ENCODE measurements at places on chromosomes 6 and 20.

DNA sequence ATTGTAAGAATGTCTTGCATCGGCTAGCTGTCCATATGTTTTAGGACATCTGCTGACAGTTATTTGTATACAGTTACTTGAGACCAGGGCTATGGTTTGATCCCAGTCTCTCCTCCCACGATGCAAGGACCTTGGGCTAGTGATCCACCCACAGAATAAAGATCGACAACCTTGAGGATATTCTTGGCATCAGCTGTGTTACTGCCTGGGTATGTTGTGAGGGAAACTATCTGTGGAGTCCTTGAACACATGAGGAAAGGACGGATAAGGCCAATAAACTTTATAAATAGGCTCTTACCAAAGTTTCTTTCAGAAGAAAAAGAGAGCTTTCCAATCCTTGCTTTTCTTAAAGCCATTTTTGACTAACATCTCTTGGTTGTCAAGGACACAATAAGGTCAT, 70.8 kb upstream of the HEY2 start:
- no peak for DNase-seq

DNA sequence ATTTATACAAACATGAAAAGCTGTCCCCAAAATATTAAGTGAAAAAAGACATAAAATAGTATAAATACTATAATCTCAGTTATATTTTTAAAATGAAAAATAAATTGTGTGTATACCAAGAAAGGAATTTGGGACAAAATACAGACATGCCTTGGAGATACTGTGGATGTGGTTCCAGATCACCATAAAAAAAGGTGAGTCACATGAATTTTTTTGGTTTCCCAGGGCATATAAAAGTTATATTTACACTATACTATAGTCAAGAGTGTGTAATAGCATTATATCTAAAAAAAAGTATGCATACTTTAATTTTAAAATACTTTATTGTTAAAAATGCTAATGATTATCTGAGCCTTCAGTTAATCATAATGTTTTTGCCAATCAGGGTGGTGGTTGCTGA, 17.4 kb upstream of the SDHAF4 start:
- DNase-seq: no peak

GRCh38 chr20:33308668-33309067, 25.7 kb downstream of the BPIFB1 start:
- no peak for DNase-seq

DNA sequence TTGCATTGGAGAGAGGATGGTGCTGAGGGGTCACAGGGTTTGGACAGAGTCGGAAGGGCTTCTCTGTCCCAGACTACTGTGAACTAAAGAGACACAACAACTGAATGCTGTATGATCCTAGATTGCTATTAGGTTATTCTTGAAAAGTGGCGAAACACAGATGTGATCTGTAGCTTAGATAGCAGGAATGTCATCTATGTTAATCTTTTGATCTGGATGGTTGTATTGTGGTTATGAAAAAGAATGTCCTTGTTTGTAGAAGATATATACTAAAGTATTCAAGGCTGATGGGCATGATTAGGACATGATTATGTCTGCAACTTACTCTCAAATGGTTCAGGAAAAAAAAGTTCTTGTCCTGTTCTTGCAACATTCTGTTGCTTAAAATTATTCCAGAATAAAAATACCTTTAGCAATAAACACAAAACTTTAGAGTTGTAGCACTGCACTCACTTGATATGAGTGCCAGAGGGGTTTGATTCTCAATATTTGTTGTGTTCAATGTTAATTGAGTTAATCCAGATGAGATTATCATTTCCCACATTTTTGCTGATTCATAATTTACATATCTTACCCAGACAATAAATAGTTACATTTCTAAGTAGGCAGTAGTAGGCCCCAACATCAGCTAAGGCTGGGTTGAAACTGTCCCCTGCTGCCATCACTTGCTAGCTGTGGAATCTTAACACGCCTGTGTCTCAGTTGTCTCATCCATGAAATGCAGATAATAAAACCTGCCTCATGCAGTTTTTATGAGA, 645.2 kb downstream of the KIF16B start:
- no peak for DNase-seq

GRCh38 chr6:113820761-113821160, 36.4 kb upstream of the MARCKS start:
- no peak for DNase-seq

GRCh38 chr20:60036746-60037499, 78.7 kb downstream of the CDH26 start:
- DNase-seq: no peak

- DNase-seq: no peak
These were observed 66.9 kb upstream of the FABP7 start for GRCh38 chr6:122712448-122713137.
